Pulmonary artery endothelial cell (primary cell): ENCODE measurements at places on chromosomes 16 and 17. TPM values are rescaled to one million over a fixed set of nuclear protein-coding genes. Genes with fewer than 3 reads are reported as not detected.

C16orf92 gene
- not detected in 2 replicates for total RNA-seq

RNF166 gene
- 13.4 and 20.8 TPM in 2 replicates for total RNA-seq

SLFN12 gene
- 30.6 and 50.1 TPM in 2 replicates for total RNA-seq

HSBP1 gene
- total RNA-seq = 130 and 143 TPM in 2 replicates

GUCY2D gene
- not detected in 2 replicates for total RNA-seq

OR1A1 gene
- not detected in 2 replicates for total RNA-seq

PRRT2 gene
- 0.66 and 0.71 TPM in 2 replicates for total RNA-seq

SOX15 gene
- total RNA-seq = 0.07 TPM in 1 of 2 replicates, not detected in the other

CCDC137 gene
- total RNA-seq = 13.3 and 13.7 TPM in 2 replicates

HOXB5 gene
- total RNA-seq = 0.07 TPM in 1 of 2 replicates, not detected in the other

DOK4 gene
- total RNA-seq = 26.8 and 29.7 TPM in 2 replicates

KRTAP4-4 gene
- total RNA-seq = not detected in 2 replicates

NFAT5 gene
- total RNA-seq = 13.2 and 20.2 TPM in 2 replicates

CDT1 gene
- 9.4 and 9.9 TPM in 2 replicates for total RNA-seq

DLX3 gene
- not detected in 2 replicates for total RNA-seq

TMC7 gene
- total RNA-seq = 3.3 and 3.6 TPM in 2 replicates

FNDC8 gene
- total RNA-seq = not detected in 2 replicates

AOC3 gene
- total RNA-seq = 0.04 TPM in 1 of 2 replicates, not detected in the other

NGFR gene
- total RNA-seq = 0.07 and 0.11 TPM in 2 replicates

ABCA10 gene
- total RNA-seq = 0.40 and 0.53 TPM in 2 replicates

TEX14 gene
- under 0.01 TPM in 2 replicates for total RNA-seq

CD19 gene
- 0.25 TPM in 1 of 2 replicates, not detected in the other for total RNA-seq

PRSS33 gene
- not detected in 2 replicates for total RNA-seq

C16orf95 gene
- 4.1 and 4.3 TPM in 2 replicates for total RNA-seq

MMP28 gene
- 4.3 and 7.2 TPM in 2 replicates for total RNA-seq

PPY gene
- not detected in 2 replicates for total RNA-seq

KRT9 gene
- not detected in 2 replicates for total RNA-seq

DNASE1 gene
- total RNA-seq = 7.5 and 12.0 TPM in 2 replicates
